8988T (cell line): ENCODE measurements at places on chromosomes 2 and 18.

GRCh38 chr2:145687442-145688134, 1167.7 kb upstream of the ZEB2 start:
- DNase-seq: no peak

- no peak for DNase-seq
Measured at GRCh38 chr2:233084488-233084887, 24.3 kb downstream of the INPP5D start.

- DNase-seq: no peak
Measured at GRCh38 chr2:1585635-1586034, 158.7 kb downstream of the PXDN start.

DNA sequence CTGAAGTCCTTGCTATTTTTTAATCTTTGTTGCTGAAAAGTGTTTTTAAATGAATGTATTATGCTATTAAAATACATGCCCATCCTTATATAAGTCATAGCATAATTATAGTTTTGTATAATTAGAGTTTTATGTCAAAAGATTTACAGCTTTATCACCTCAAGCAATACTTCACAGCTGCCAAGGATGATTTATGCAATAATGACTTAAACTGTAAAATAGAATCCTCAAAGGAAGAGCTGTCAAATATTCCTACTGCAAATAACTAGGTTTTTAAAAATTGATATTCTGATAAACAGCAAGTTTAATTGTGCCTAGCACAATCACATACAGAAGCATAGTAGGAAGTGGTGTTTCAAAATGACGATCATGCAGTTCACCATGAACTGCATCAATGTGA, 5.2 kb downstream of the KCNH7 start:
- no peak for DNase-seq

DNA sequence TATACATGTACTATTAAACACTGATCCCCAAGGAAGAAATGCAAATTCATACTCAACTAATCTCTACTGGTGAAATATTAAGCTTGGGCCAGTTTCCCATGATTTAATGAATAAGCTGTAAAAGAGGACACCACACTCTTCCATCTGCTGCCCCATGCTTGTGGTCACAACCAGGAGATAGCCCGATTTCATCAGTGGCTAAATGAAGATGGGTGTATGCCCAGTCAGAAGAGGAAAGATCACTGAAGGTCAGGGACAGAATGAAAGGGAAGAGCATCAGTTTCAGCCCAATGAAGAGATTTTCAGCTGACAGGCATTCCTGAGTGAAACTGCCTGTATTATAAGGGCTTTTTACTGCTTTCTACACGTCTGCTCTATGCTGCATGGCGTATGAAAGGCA, 103.5 kb downstream of the KCNS3 start:
- no peak for DNase-seq

DNA sequence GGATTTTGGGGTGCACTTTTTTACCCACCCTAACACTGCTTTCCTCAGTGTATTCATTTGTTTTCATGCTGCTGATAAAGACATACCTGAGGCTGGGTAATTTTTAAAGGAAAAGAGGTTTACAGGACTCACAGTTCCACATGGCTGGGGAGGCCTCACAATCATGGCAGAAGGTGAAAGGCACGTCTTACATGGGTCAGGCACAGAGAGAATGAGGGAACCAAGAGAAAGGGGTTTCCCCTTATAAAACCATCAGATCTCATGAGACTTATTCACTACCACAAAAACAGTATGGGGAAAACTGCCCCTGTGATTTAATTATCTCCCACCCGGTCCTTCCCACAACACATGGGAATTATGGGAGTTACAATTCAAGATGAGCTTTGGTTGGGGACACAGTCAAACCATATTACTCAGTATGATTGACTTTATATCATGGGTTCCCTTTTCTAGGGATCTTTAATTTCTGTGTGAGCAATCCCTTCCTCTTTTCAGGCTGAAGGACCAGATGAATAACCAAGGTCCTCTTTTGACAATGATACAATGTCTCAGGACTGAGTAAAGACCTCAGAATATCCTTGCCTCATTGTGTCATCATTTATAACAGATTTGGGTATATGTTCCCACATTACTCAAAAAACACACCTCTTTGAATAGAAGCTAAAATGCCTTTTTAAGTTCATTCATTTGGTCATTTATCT, 100.1 kb upstream of the TRIB2 start:
- DNase-seq: no peak

DNA sequence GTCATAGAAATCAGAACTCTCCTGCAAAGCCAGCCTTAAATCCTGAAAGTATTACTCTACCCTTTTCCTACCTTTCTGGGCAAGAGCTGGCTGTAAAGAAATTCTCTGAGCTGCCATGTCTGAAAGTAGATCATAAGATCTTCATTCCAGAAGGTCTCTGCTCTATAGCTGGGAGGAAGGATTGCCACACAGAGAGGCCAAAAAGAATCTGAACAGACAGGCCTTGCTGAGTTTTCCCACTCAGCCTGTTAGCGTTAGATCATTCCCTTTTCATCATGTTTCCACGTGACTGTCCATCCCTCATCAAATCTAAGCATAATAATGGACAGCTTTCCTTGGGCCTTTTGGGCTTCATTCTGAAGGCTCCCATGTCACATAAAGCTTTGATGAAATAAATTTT, 43.2 kb upstream of the FHL2 start:
- no peak for DNase-seq

DNA sequence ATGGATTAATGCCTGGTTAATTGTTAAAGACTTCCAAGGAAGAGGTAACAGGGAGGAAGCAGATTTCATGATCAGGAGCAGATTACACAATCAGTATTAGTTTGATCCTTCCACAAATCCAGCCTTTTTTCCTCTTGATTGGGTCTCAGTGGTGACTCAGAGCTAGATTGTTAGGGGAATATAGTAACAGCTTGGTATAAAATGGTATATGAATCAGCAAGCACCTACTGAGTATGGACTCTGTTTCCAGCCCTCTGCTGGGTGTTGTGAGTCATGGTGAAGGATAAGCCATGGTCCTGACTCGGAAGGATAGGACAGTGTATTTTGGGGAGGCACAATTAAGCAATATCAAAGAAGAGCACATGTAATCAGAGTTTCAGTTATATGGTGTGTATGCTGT, 272.4 kb upstream of the DPP10 start:
- no peak for DNase-seq

- no peak for DNase-seq
Measured at GRCh38 chr2:239496700-239497099, 95.9 kb upstream of the HDAC4 start.

GRCh38 chr2:182372661-182373060, 54.2 kb downstream of the PDE1A start:
- DNase-seq: peak; percentile 27

- no peak for DNase-seq
Measured at GRCh38 chr2:182862091-182862490, 4.3 kb downstream of the FRZB start.

GRCh38 chr18:42274488-42275137, 319.6 kb downstream of the PIK3C3 start:
- no peak for DNase-seq

DNA sequence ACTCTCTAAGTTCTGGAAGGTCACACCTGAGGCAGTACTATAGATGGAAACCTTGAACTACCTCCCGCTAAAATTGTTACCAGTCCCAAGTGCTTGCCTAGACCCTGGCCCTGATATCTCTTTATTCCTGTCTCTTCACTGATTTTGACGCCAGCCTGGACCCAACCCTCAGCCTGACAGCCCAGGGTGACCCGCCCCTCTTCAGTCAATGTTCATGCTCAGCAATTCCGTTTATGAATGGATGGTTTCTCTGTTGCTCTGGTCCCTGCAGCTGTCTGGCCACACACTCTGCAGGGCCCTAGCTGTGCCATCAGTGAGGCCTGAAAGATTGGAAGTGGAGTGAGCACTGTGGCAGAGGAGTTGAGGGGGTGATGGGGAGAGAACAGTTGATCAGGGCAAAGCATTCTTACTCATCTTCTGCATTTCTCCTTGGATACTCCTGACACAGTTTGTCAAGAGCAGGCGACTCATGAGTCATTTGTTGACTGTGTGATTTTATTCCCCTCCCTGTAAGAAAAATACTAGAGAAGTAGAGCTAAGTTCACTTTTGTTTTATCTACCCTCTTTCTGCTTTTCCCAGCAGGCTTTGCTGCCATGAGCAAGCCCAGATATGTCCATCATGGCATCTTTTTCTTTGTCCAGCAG, 46.0 kb downstream of the NPAS2 start:
- DNase-seq: no peak

DNA sequence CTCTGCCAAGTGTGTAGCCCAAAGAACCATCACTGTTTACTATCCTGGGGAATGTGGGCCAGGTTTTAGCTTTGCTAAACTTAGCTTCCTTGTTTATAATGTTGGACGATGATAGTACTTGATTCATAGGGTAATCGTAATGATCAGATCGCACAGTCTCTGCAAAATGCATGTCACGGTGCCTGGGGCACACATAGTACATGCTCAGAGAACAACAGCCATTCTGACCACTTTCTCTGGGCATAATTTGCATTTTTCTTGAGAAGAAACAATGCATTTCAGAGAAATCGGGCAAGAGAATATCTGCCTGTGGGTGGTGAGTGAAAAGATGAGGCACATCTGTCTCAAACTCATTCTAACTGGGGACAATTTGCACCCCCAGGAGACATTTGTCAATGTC, 16.3 kb downstream of the ACKR3 start:
- DNase-seq: no peak
